ENCODE measurements at places on chromosomes 4 and X.

- DNase-seq: no peak
Observed at GRCh38 chr4:187090401-187090800, 366.7 kb upstream of the FAT1 start.

DNA sequence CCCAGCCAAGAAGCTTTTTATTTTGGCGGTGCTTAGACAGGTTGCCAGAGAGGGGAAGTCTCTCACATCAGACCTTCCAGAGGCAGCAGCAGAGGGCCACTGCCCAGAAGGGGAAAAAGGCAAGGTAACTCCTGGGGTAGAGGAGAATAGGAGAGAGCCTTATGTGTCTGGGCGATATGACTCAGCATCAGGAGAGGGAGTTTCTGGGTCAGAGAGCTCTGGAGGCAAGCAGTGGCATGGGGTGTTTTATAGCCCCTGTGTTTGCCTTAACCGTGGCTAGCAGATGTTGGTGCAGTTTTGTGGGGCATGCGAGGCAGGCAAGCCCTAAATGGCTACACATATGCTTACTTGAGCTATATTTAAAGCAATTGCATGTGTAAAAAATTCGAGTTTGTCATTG, 8.3 kb upstream of the ZXDB start:
- no peak for DNase-seq

- DNase-seq: no peak
Observed at GRCh38 chr4:52273885-52274284, 222.8 kb downstream of the SPATA18 start.

DNA sequence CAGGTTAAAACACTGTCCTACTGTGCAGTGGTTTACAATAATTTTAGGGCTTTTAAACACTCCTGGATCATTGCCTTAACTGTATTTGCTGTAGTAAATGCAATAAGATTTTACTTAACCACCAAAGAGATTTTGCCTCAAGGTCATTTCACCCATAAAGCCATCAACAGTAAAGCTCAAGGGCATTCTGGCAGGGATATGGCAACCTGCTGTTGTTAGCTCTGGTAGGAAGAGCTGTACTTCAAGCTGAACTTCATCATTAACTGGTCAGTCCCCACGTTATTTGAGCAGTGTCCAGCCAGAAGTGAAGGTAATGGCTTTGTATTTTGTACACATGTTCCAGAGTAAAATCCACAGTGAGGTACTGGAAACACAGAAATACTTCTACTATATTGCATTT, 26.9 kb upstream of the MAOA start:
- DNase-seq: no peak

- no peak for DNase-seq
Observed at GRCh38 chr4:2419814-2420213, 1.1 kb downstream of the CFAP99 start.

GRCh38 chrX:63327788-63328187, 23.3 kb downstream of the SPIN4 start:
- no peak for DNase-seq

DNA sequence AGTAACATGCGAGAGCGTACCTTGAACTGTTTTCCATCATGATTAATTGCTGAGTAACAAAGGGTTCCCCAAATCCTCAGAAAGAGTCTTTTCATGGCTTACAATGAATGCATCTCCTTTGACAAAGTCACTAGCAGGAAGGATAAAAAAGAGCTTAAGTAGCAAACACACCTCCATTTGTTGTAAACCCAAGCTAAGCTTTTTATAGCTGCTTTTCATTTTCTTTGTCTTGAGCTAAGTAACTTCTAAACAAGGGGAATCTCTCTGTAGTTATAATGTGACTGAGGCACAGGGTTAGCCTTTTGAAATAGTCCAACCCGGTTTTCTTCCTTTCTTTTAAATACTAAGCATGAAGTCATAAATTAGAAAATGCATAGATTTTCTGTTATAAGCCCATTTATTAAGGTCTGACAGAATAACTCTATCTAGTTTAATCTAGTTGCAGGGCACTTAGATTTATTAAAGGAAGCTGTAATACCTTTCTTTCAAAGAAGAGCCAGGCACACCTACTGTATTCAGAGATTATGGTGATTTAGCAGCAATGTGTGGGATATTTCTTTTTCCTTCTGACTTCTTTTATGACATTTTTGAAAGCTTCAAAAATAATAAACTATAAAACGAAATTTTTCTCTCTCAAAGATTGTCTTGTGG, 226.9 kb upstream of the SMIM31 start:
- no peak for DNase-seq

DNA sequence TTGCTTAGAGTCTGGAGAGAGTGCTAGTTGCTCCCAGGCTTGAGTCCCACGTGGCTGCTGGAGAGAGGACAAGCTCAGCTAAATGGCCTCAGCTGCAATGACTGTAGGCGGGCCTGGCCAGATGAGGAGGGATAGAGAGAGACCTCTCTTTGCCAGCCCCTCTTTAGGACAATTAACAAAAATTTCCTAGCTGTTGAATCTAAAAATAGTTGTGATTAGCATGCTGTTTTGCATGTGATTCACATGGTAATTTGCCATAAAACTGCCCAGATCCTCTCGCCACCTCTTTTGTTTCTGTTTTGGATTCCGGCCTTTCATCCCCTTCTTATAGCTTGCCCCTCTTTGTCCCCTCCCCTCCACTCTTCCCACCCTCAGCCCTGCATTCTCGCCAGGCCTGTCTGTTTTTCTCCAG, 28.9 kb upstream of the PRPS1 start:
- no peak for DNase-seq

GRCh38 chr4:8070736-8071718, 87.6 kb downstream of the ABLIM2 start:
- peak; percentile 72 for DNase-seq

DNA sequence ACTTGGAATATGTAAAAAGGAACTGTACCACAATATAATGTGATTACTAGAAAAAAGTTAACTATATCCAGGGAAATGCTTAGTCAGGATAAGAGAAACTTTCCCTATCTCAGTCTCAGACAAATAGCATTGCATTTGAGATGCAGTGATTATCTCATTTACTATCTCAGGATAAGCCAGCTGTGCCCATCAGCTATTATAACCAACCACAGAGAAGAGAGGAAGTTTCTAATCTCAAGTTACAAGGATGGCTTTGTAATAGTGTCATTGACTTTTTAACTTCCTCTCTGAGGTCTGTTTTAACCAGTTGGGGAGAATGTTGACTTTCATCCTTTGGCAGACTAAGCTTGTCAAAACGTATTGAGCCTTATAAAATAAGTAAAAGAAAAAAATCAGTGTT, 56.5 kb downstream of the SNX25 start:
- no peak for DNase-seq

GRCh38 chr4:86657910-86658309, 63.8 kb downstream of the PTPN13 start:
- DNase-seq: no peak

- no peak for DNase-seq
Observed at GRCh38 chr4:156763511-156763910, 208.1 kb downstream of the PDGFC start.

GRCh38 chr4:145755802-145756201, 75.9 kb downstream of the C4orf51 start:
- no peak for DNase-seq

DNA sequence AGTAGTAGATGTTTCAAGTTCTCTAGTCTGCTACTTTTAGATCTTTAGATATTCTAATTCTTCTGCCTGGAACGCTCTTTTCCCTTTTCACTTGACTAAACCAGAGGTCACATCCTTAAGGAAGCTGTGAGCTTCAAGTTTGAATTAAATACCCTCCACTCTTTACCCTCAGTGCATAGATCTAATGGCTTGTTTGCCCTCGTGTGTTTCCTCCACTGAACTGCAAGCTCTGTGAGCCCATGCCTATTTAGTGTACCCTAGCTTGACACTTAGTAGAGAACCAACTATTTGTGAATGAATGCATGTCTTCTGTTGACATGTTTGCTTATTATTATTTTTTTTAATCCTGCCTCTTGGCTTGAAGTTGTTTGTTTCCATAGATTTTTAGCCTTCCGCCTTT, 138.3 kb downstream of the PDE5A start:
- DNase-seq: no peak

- DNase-seq: no peak
Observed at GRCh38 chrX:40987413-40987812, 97.8 kb upstream of the USP9X start.

- no peak for DNase-seq
Observed at GRCh38 chrX:148416931-148417330, 83.5 kb upstream of the AFF2 start.

GRCh38 chr4:8291701-8292477, 22.3 kb downstream of the HTRA3 start:
- no peak for DNase-seq

DNA sequence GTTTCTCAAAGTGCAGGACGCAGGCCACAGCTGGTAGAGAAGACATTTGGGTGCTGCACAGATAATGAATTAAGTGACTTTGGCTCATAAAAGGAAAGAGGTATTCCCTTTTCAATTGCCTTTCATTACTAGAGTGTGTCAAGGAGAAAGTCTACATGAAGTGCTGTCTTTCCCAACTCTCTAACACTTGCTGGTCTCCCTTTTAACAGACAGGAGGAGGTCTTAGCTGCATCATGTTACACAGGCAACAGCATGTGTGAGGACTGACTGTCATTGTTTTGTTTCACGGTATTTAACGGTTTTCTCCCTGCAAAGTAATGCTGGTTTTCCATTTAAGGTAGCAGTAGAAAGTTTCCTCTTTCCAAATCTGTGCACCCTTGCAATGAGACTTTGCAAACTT, 291.3 kb upstream of the LDB2 start:
- no peak for DNase-seq

DNA sequence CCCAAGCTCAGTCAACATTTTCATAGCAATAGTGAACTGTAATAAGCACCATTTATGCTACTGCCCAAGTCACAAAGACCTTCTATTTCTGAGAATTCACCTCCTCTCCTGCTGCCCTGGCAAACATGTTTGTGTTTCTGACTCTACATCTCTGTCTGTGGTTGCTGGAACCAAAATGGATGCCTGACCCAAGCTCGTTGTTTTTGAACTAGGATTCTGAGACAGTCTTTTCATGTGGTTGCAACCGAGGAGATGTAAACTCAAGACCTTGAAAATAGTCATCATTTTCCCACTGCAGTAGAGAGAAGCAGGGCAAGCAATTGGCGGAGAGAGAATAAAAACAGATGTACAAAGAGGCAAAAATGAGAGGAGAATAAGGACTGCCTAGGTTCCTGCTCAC, 160.2 kb downstream of the RAB28 start:
- DNase-seq: no peak

DNA sequence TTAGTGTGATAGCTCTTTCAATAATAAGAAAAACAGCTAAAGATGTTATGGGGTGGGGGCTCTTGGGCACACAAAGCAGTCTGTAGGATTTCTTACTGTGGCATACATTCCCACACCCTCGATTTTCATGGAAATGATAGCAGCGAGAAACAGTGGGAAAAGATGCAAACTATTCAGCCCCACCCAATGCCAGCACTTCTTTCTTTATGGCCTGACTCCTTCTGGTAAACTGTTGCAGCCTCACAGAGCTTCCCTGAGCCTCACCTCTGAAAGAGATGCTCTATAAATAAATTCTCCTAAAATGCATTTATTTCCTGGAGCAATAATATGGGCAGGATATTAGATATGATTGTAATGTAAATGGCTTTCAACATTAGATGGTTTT, 910 bp downstream of the ANK2 start:
- no peak for DNase-seq

GRCh38 chr4:98411731-98412130, 150.5 kb downstream of the RAP1GDS1 start:
- DNase-seq: no peak

- no peak for DNase-seq
Observed at GRCh38 chr4:70518716-70519115, 347 bp downstream of the AMTN start.

GRCh38 chrX:3326681-3327080, 19.8 kb downstream of the MXRA5 start:
- DNase-seq: no peak

DNA sequence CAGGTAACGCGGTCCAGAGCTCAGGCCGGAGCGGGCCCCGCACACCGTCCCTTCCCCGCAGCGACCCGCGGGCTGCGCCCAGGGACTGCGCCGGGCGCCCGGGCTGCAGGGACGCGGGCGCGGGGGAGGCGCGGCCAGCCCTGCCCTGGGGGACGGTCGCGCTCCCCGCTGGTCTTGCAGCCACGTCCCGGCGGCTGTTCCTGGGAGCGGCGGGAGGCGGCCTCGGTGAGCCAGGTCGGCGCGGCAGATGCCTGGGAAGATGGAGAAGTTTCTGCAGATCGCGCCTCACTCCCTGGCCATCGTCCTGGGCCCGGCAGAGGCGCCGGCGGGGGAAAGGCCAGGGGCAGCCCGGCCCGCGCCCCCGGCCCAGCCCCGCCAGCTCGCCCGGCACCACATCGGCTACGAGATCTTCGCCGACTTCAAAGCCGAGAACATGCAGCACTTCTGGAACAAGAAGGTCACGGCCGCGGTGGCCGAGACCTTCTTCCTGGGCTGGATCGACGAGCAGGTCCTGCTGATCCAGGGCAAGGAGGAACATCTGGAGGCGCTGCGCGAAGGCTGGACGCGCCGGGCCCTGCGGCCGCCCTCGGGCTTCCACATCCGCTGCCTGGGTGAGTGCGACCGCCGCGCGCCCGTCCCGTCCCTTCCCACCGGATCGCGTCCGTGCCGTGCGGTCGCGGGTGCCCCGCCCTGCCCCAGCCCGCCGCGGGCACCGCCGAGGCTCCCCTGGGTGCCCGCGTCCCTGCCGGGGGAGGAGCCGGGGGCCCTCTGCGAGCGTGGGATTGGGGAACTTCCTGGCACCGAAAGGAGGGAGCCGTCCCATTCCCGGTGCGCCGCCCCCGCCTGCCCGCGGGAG, 107.4 kb upstream of the STOX2 start:
- no peak for DNase-seq

- no peak for DNase-seq
Observed at GRCh38 chrX:141652286-141652685, 46.3 kb downstream of the SPANXD start.

- DNase-seq: no peak
Observed at GRCh38 chrX:23435108-23435507, 100.5 kb downstream of the PTCHD1 start.

DNA sequence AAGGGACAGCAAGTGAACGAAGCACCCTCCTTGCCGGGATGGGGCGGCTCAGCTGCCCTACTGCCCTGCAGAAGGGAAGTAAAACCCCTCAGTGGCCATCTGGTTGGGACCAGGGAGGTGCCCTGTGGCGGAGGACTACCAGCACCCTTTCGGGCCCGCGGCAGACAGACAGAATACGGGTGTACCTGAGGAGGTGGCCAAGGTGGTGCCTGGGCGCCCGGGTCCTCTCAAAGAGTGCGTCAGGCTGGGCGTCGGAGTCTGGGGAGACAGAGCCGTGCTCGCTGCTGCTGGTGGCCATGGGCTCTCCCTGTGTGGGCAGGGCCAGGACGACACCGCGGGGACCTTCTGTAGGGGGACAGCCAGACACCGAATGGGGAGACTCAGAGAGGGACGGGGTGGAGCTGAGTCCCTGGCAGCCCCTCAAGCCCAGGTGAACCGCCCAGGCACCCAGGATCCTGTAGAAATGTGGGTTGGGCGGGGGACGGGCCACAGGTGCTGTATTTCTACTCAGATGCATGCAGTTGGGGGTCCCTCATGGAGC, 29.7 kb downstream of the PDHA1 start:
- no peak for DNase-seq
